ENCODE measurements at places on chromosomes 5 and 9. TPM values are rescaled to one million over a fixed set of nuclear protein-coding genes. Genes with fewer than 3 reads are reported as not detected.

SEMA5A gene
- total RNA-seq = 75.8 TPM

TEK gene
- 21.0 TPM for total RNA-seq

RNF183 gene
- not detected for total RNA-seq

GGTA1 gene
- 8.8 TPM for total RNA-seq

KCNN2 gene
- total RNA-seq = 2.6 TPM

LTC4S gene
- total RNA-seq = 12.8 TPM

GNPDA1 gene
- 17.3 TPM for total RNA-seq

DMRTA1 gene
- 0.38 TPM for total RNA-seq

- DNase-seq = no peak
Observed at GRCh38 chr5:34494111-34494755, 161.9 kb upstream of the RAI14 start.

DNA sequence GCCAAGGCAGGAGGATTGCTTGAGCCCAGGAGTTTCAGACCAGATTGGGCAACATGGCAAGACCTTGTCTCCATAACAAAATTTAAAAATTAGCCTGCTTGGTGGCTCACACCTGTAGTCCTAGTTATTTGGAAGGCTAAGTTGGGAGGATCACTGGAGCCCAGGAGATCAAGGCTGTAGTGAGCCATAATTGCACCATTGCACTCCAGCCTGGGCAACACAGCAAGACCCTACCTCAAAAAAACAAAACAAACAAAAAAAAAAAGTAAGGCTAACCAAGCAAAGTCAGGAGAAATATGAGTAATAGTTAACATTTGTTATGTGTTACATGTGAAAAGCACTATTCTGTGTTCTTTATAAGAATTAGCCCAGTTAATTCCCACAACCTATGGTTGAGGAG is 74.7 kb downstream of the FOXB2 start:
- DNase-seq = no peak

- DNase-seq = no peak
Observed at GRCh38 chr5:32960340-32961058, 249.4 kb downstream of the NPR3 start.

DNA sequence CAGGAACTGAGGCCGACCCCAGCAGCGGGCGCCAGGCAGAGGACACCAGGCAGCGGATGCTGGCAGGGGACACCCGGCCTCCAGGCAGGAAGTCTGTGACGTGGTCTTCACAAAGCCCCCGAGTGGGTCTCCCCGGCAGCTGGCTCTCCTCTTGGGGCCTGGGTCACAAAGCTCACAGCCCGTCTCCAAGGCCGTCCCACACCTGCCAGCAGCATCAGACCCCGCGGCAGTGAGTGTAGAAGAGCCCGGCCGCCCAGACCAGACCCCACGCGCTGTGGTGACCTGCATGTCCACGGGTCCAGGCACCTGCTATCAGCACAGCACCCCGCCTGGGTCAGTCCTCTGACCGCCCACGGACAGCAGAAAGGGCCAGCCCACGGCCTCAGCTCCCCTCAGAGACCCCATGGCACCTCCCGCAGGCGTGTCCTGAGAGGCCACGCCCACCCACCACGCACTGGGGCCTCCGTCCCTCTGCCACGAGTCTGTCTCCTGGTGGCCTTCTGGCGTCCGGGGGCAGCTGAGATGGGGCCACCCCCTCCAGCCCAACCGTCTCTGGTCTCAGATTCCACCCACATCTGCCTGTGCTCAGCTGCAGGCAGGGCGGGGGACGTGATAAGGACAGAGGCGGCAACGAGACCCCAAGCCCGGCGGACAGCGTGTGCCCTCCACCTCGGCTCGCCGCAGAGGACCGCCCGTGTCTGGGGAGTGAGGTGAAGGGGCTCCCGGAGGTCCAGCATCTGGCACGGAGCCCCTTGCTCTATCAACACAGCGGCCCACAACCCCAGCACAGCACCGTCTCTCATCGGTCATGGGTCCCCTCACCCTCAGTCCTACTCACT is 34.2 kb downstream of the EXD3 start:
- no peak for DNase-seq

DNA sequence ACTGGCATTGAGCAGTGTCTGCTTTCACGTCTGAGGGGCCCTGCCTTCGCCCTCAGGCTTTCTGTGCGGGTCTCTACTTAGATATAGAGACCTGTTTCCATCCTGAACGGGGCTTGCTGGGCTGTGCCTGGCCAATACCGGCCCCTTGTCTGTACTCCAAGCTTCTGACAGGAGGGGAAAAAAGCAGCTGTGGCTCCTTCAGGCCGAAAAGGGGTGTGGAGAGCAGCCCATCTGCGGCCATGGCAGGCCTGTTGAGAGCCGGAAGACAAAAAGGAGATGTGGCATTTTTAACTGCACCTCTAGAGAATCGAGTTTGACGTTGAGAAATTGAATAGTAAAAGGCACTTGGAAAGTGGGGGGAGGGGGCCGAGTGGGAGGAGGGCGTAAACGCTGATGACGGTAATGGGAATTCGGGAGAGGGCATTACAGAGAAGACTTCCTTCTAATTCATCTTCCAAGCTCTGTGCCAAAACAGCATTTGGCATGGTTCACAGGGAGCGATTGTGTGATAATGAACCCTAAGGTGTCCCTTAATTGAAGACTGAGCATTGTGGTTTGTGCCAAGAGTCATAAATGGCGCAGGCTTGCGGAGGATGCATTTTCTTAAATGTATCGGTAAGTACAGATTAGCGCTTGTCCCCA is 25.1 kb upstream of the PRDM12 start:
- DNase-seq = no peak

- DNase-seq = no peak
Observed at GRCh38 chr5:16983972-16984371, 47.9 kb upstream of the MYO10 start.

GRCh38 chr9:30039712-30040111 is 2344.7 kb upstream of the ACO1 start:
- no peak for DNase-seq

DNA sequence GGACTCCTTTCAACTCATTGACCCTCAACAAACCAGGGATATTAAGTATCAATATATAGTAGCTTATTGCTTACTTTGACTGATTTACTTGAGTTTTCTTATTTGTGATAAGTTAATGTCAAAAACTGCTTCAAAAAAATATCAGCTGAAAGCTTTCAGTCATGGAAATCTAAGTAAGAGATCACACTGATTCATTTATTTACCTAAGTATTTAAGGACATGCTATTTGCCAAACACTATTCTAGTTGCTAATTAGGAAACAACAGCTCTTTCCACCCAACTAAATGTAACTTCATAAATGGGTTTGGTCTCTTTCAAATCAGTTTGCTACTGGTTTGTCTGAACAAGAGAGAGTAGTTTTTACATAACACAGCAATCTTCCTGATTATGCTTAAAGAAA is 48.2 kb downstream of the CHD1 start:
- DNase-seq = no peak

GRCh38 chr5:32711681-32712480 is 760 bp downstream of the NPR3 start:
- DNase-seq = no peak

- no peak for DNase-seq
Observed at GRCh38 chr5:83740741-83741140, 20.1 kb upstream of the HAPLN1 start.

- DNase-seq = no peak
Observed at GRCh38 chr5:172642486-172642885, 1.4 kb downstream of the NEURL1B start.

DNA sequence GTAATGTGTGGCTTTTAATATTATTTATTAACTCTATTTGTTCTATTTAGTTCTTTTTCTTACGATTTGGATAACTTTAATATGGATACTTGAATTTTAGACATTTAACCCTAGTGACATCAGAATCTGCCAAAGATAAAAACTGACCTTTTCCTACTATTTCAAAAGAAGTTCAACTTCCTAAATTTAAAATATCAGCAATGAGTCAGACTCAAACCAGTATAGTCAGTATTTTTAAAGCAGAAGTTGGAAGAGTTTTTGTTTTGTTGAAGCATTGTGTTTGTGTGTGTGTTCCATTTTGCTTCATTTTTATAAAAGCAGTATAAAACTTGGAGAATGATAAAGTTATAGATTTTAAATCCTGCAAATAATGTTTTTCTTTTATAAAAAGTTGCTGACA is 251.8 kb upstream of the RASA1 start:
- DNase-seq = no peak

- no peak for DNase-seq
Observed at GRCh38 chr9:106697390-106697749, 165.6 kb upstream of the ZNF462 start.

GRCh38 chr5:116681334-116682013 is 106.9 kb upstream of the SEMA6A start:
- no peak for DNase-seq

- no peak for DNase-seq
Observed at GRCh38 chr5:170466988-170467707, 36.7 kb upstream of the KCNIP1 start.

- DNase-seq = no peak
Observed at GRCh38 chr5:157366741-157367674, 93.0 kb upstream of the NIPAL4 start.

DNA sequence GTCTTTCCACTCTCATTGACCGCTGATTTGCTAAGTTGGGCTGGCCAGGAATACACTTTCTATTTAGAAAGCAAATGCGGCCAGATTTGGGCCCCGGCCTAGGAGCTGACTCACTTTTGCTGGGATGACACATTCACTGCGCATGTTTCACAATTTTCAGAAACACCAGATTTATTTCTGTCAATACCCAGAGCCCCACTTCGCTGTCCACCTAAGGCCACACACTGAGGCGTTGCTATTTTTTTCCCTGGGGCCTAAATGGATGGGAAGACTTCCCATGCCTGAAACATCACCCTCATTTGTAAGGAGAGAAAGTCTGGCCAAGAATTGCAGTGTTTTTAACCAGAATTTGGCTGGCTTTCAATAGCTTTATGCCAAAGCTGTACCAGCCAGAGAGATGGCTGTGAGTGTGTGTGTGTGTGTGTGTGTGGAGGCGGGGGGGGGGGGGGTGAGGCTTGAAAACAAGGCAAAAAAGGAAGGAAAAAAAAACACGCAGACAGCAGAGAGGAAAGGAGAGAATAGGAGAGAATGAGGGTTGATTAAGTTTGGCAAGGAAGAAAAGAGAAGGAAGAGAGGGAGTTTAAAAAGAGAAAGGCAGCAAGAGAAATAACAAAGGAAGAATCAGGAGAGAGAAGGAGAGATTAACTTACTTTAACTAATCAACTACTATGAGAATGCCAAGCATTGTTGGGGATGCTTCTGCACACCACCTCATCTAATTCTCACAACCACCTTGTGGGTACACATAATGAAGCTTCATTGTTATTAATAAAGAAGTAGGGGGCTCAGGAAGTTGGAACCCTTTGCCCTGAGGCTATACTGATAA is 261.4 kb upstream of the KLF4 start:
- DNase-seq = peak; percentile 90

GRCh38 chr9:112218908-112219307 is 43.8 kb upstream of the SUSD1 start:
- no peak for DNase-seq

DNA sequence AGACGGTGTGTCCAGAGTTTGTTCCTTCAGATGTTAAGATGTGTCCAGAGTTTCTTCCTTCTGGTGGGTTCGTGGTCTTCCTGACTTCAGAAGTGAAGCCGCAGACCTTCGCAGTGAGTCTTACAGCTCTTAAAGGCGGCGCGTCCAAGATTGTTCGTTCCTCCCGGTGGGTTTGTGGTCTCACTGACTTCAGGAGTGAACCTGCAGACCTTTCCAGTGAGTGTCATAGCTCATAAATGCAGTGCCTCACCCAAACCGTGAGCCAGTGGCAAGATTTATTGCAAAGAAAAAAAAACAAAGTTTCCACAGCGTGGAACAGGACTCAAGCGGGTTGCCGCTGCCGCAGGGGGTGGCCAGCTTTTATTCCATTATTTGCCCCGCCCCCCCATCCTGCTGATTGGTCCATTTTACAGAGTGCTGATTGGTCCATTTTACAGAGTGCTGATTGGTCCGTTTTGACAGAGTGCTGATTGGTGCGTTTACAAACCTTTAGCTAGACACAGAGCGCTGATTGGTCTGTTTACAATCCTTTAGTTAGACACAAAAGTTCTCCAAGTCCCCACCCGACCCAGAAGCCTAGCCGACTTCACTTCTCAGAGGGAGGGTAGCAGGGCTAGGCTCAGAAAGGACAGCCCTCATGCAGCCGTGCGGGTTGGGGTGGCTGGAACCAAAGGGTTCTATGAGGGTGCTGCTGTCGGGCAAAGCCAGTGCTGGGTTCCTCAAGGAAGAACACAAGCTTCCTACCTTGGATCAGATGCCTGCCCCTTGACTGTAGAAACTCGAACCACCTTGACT is 9.1 kb upstream of the RNF130 start:
- DNase-seq = no peak

GRCh38 chr5:139642213-139642612 is 5.9 kb upstream of the CXXC5 start:
- DNase-seq = peak; percentile 56

DNA sequence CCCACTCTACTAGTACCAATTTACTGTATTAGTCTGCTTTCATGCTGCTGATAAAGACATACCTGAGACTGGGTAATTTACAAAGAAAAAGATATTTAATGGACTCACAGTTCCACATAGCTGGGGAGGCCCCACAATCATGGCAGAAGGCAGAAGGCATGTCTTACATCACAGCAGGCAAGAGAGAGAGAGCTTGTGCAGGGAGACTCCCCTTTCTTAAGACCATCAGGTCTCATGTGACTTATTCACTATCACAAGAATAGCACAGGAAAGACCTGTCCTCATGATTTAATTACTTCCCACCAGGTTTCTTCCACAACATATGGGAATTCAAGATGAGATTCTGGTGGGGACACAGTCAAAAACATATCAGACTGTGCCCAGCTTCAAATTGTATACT is 11.5 kb downstream of the UGT3A1 start:
- DNase-seq = no peak

DNA sequence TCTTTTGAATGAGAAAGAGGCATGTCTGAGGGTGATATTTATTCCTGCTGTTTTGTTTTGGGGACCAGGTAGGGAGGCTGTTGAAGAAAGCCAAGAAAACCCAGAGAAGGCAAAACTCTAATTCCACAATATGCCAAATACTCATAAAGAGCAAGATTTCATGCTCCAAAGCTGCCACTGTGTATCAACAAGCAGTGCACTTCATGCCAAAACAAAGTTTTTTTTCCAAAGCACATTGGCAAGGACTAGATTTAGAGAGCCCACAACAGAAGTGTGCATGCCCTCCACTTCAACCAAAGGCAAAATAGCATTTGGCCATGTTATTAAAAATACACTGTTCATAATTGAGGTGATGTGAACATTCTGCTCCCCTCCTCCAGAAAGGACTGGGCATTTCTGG is 229.9 kb downstream of the EBF1 start:
- DNase-seq = no peak

- DNase-seq = no peak
Observed at GRCh38 chr9:71910650-71911060, 338 bp downstream of the ABHD17B start.

- no peak for DNase-seq
Observed at GRCh38 chr9:104743376-104743985, 4.0 kb upstream of the NIPSNAP3A start.
